ENCODE measurements at places on chromosomes 2 and 18. TPM values are rescaled to one million over a fixed set of nuclear protein-coding genes. Genes with fewer than 3 reads are reported as not detected.

Gene GPD2
- total RNA-seq, result 0.65 TPM

Gene SIX2
- not detected for total RNA-seq

Gene CCDC141
- total RNA-seq, result not detected

Gene IL36RN
- not detected for total RNA-seq

Gene TMEFF2
- total RNA-seq, result not detected
